ENCODE measurements at places on chromosomes 6 and 20.

DNA sequence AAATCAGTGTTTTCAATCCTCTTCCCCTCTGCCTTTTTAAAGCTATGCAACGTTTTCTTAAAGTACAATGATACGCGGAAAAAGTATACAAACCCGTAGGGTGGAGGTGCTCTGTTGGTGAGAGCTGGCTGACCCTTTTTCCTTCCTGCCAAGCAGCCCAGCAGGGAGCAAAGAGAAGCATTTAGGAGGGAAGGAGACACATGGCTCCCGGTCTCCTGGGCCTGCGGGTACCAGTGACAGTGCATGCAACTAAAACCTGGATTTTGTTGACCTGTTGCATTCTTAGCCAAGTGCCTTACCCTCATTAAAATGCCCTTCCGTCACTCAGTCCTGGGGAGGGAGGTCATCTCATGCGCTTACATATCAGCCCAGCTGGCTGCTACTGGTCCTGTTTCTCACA lies 87.2 kb downstream of the SLX4IP start:
- DNase-seq = no peak

- no peak for DNase-seq
These were observed 963 bp upstream of the RMND1 start for GRCh38 chr6:151452750-151453427.

- DNase-seq = no peak
These were observed 465.2 kb upstream of the MAN1A1 start for GRCh38 chr6:119814609-119815400.

DNA sequence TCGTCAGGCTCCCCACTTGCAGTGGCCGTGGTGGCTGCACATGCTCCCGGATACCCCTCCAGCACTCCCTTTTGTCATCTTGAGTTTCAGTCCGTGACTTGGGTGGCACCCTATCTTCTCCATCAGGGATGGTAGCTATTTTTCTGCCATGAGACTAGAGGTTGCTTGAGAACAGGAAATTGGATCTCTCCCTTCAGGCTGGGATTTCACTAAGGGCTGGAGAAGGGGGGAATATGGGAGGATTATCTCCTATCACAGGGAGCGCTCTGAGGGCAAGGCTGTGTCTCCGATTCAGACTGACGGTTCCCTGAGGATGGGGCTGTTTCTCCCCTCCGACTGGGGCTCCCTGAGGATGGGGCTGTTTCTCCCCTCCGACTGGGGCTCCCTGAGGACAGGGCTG lies 123.1 kb downstream of the MRPL14 start:
- DNase-seq = no peak

GRCh38 chr6:7882505-7883257 lies 27.9 kb downstream of the TXNDC5 start:
- DNase-seq = no peak

GRCh38 chr6:113642001-113642713 lies 215.0 kb upstream of the MARCKS start:
- no peak for DNase-seq

DNA sequence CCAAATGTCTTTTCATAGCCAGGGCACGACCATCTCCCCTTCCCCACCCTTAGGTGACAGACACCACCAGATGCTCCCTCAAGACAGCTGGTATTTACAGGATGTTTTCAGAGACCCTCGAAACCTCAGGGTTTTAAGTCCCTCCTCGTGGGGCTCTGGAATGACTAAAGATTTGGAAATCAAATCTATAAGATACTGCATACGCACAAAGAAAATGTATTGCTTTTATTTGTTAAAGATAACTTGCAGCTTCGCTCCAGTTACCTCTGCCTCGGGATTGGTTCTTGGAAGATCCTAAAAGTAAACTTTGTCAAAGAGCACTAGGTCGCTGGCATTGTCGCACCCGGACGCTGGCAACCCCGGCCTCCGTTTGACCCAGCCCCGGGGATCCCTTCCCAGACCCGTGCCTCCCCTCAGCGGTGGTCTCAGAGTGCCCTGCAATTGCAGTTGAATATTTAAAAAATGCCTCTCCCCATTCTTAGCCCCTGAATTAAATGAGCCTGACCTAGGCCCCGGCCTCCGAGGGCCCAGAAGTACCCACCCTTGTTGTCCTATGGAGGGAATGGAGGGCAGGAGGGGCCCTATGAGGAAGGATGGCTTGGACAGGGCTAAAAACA lies 7.1 kb downstream of the PAX1 start:
- DNase-seq = no peak

DNA sequence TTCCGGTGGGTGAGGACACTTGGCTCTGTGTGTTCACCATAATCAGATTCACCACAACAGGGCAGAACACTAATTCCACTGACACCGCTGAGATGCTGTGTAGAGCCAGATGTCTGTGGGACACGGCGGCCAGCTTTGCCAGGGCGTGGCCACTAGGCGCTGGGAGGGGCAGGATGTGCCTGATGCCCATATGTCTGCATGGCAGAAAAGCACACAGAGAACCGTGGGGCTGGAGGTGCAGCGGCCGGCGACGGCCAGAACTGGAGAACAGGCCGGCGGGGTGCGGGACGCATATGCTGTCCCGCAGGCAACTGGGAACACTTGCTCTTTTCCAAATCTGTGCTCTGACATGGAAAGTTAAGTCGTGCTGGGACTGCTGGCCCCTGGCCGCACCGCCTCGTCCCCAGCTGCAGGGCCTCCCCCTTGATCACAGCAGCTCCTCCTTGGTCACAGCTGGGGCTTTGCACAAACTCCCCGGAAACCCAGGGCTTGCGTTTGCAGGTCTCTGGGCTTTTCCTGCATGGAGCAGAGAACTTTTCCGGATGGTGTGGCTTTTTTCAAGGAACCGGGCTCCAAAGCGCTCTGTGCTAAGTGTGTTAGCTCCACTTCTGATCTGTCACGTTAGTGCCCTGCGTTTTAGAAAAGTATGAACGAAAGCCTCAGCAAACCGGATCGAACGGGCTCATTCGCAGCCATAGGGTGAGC lies 31.1 kb downstream of the NTSR1 start:
- DNase-seq = peak; percentile 40

DNA sequence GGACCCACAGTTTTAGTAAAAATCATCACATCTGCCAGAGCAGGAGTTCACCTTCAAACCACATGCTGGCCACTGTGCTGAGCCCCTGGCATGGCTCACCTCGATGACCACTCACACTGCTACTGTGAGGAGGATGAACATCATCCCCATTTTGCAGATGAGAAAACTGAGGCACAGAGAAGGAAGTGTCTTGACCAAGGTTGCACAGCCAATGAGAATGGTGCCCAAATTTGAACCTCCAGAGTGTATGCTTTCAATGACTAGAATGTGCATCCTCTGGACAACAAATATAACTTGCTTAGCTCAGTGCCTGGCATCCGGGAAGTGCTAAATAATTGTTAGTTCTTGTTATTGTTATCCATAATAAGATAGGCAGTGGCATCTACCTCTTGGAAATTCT lies 37.2 kb upstream of the FAM83D start:
- no peak for DNase-seq

- no peak for DNase-seq
These were observed 1092.0 kb downstream of the GRIK2 start for GRCh38 chr6:102485480-102485879.

GRCh38 chr6:21560249-21560648 lies 33.3 kb upstream of the SOX4 start:
- DNase-seq = no peak

GRCh38 chr6:32972353-32973143 lies 4.2 kb downstream of the BRD2 start:
- DNase-seq = peak; percentile 62

- DNase-seq = no peak
These were observed 54.7 kb upstream of the ZMYND8 start for GRCh38 chr20:47411161-47411560.

GRCh38 chr6:10391799-10392198 lies 23.1 kb downstream of the TFAP2A start:
- DNase-seq = no peak

DNA sequence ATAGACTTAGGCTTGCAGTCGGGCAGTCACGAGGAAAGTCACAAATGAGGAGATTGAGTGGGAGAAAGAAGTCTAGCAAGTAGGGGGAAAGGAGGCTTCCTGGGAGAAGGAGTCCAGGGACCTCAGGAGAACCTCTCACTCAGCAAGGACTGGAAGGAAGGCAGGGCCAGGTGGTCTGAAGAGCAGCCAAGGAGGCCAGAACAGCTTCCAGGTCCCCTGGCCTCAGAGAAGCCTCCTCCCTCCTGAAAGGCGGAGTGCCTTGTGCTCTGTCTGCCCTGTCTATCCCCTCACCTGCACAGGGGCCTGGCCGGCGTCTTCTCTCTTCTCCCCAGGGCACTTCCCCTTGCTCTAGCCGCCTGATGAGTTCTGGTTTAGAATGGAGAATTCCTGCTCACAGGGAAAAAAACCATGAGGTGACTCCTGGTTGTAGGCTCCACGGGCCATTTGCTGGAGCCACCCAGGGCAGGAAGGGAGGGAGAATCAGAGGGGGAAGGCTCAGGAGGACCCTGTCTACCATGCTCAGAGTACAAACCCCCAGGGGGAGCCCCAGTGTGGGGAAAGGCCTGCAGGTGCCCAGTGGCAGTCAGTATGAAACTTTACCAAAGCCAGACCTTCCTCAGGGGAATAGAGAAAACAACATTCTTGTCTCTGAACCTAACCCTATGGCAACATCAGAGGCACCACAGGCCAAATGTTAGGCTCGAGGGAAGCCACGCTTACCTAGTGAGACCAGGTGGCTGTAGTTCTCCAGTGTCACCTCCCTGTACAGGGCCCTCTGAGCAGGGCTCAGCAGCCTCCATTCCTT lies 11.2 kb downstream of the ZNF337 start:
- DNase-seq = no peak

DNA sequence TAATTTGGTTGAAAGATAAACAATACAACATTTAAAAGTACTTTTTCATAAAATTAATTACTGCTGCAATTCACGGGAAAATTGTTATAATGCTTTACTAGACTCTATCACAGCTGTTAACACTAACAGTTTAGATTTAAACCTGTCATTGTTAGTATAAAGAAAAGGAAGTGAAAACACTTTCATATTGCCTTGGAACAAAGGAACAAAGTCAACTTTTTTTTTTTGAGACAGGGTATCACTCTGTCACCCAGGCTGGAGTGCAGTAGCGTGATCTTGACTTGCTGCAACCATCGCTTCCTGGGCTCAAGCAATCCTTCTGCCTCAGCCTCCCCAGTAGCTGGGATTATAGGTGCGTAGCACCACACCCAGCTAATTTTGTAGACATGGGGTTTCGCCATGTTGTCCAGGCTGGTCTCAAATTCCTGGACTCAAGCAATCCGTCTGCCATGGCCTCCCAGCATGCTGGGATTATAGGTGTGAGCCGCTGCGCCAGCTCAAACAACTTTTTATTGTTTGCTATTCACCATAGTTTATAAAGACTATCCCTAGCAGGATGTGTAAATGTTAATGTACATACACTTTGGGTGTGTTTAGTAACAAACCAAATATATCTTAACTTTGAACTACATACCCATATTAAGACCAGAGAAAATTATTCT lies 22.1 kb downstream of the SLC35A1 start:
- no peak for DNase-seq

DNA sequence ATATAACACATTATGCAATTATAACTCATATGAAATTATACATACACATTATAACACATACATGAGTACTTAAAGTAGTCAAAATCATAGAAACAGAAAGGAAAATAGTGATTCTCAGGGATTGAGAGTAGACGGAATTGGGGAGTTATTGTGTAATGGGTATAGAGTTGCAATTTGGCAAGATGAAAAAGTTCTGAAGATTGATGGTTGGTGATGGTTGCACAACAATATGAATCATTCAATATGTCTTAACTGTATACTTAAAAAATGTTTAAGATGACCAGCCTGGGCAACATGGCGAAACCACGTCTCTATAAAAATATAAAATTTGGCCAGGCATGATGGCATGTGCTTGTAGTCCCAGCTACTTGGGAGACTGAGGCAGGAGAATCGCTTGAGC lies 372.7 kb downstream of the CDKAL1 start:
- DNase-seq = no peak

- DNase-seq = no peak
These were observed 206.8 kb upstream of the THEMIS start for GRCh38 chr6:128107682-128108081.

DNA sequence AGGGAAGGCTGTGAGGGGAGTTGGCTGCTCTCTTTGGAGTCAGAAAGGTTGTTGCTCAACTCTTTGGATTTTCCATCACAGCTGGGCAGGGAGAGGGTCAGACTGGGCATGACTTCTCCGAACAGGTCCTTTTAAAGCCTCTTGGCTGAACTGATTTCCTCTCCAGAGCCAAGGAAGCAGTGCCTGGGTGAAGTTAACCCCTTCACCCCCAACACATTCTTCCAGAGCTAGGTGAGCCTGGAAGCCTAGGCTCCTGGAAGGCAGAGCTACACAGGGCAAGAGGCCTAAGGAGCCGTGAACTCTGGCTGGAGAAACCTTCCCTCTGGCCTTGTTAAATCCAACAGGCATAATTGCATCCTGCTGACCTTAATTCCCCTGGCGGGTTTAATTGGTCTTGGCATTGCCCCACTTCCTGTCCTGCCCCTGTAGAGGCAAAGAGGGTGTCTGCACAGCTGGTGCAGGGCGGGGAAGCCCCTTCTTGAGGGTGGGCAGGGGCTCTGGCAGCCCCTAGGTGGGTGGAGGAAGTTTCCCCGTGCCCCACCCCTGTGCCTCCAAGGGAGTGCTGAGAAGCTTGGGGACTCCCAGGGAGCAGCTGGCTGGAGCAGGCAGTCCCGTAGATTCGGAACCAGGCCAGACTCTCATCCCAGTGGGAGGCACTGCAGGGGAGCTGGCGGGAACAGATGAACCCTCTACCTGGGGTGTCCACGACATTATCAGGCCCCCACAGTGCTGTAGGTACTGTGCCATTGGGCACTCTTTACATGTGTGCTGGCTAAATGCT lies 3.6 kb upstream of the MYLK2 start:
- DNase-seq = no peak

- DNase-seq = no peak
These were observed 3.1 kb downstream of the SEMG1 start for GRCh38 chr20:45209924-45210323.

DNA sequence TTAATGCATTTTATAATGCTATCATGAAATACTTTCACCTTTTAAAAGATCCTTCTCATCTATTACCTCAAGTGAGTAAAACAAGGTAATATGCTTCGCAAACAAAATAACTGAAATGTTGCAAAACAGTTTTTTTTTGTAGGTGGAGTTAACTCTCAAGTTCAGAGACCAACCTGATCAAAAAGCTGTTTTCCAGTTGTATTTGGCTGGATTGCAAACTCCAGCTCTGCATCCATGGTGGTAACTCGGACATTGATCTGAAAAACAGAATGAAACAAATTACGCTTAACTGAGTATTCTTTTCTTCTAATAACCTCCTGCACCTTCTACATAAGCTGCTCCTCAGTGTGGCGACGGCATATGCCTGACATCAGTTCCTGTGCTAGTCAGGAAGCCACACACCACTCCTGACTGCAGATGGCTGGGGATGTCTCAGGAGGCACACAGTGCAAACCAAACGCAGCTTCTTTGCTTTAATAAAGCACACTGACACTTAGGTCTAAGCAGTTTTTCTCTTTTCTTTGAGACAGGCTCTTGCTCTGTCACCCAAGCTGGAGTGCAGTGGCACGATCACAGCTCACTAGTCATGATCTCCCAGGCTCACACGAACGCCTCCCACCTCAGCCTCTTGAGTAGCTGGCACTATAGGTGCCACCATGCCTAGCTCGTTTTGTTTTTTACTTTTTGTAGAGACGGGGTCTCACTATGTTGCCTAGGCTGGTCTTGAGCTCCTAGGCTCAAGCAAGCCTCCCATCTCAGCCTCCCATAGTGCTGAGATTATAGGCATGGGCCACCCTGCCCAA lies 29.9 kb downstream of the EZR start:
- DNase-seq = no peak
